Glutamatergic neuron (in vitro differentiated cells): ENCODE measurements at places on chromosomes 1 and 21.

- no peaks in the 10 kb centered on the region for H3K36me3 ChIP-seq
- H3K4me3 ChIP-seq, result no peak overlapping the region
- H3K27ac ChIP-seq, result no peak overlapping the region
- no peaks in the 10 kb centered on the region for H3K4me1 ChIP-seq
- DNase-seq, result no peak
Observed at GRCh38 chr21:42439284-42440186, 35.8 kb downstream of the UBASH3A start.

GRCh38 chr1:2194319-2194897 is at the start of gene FAAP20:
FAAP20 (minus strand) TSS chr1:2194772; CDS start chr1:2194749, 23 bp downstream.
- peaks cover 9% of the 10 kb centered on the region for H3K27me3 ChIP-seq
- H3K27ac ChIP-seq, result peak within 1 kb of the TSS; percentile 76
- no peaks in the 10 kb centered on the region for H3K36me3 ChIP-seq

DNA sequence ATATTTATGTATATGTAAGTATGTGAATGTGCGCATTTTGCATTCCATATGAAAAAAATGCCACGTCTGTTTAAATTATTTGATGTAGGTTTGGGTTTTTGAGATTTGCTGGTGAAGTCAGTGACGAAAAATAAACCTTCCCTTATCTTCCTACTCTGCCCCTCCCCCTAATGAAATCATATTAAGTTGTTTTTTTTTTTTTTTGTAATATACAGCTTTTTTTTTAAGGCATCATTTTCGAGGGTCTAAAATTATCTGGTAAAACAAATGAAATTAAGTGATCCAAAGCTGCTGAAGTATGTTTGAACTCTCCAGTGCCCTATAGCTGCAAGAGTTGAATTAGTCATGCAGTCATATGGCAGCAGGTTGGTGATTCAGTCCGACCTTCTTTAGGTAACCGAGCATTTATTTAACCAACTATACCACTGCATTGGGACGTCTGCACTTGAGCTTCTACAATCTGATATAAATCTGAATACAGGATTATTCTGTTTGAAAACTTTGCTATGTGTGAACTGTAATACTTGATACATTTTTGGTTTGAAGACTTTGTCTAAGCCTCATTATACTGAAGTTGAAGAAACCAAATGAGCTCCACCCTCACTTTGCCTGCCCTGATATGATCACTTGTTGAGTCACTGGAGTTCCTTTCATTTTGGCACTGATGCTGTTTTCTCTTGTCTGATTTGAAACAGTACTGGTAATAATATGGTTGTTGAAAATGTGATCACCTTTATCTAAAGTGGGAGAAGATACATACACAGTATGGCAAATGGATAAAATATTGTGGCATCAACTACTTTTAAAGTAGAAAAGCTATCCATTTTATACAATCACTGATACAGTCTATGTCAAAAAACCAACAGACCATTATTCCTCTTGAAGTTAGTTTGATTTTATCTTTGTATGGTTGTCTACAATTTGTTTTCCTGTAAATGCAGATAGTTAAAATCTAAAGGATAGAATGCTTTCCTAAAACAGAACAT is 11.7 kb downstream of the PDIK1L start:
- H3K27me3 ChIP-seq, result no peaks in the 10 kb centered on the region
- no peaks in the 10 kb centered on the region for H3K36me3 ChIP-seq
- no peak for DNase-seq
- no peak overlapping the region for H3K4me3 ChIP-seq

GRCh38 chr1:219533280-219533679 is 79.6 kb downstream of the ZC3H11B start:
- H3K36me3 ChIP-seq, result no peaks in the 10 kb centered on the region
- H3K4me3 ChIP-seq, result no peak overlapping the region

DNA sequence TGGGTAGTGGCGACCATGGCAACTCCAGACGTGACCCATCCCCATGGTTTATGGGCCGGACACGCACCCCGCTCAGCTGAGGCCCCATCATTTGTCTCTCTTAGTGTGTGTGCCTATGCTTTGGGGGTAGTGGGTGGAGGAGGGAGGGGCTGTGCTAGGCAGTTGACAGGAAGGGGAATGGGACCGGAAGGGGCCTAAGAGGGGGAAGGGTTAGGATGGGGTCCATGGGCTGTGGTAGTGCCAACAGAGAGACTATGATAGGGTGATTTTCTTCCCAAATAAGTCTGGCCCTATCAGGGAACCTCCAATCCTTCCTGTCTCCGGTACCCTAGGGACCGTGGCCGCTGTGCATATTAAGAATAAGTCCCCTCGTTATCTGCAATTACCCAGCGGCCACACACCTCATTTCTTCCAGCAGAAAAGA is 9.9 kb downstream of the DMAP1 start:
- H3K4me1 ChIP-seq, result peaks cover 4% of the 10 kb centered on the region
- H3K27me3 ChIP-seq, result peaks cover 6% of the 10 kb centered on the region
- H3K27ac ChIP-seq, result no peak overlapping the region
- H3K36me3 ChIP-seq, result peaks cover 12% of the 10 kb centered on the region
